ENCODE measurements at places on chromosomes 1 and 21.

GRCh38 chr1:48051466-48052126, 54.4 kb upstream of the TRABD2B start:
- DNase-seq, result peak; percentile 28

DNA sequence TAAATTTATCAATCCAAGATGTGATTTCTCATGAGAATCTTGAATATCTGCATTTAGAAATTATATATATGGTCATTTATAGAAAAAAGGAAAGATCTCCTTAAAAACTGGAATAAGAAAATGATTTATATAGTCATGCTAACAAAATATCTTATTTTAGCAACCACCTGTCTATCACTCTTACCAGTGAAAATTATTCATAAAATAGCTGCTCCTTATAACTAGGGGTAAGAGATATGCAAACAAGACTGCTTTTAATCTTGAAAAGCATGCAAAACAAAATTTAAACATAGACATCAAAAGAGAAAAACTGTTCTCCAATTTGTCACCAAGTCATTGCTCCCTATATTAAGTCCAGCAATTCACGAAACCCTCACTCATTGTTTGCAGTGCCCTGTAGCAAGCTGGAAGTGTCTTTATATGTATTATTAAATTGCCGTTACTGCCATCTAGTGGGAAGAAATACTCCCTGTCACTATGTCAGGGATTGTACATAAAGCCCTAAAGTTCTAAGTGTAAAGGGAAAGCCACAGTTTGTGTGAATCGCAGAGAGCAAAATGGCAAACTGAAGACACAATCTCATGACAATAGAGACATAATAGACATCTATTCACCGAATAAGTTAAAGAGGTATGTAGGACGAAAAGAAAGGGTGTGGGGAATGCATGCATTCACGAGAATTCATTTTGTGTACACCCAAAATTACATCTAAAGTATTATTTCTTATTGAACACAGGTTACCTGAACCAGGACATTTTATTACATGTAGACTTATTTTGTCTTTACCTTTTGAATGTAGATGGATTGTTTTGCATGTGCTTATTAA, 600.5 kb downstream of the USP25 start:
- DNase-seq, result peak; percentile 89

- DNase-seq, result no peak
Measured at GRCh38 chr1:24551290-24551959, 4.5 kb upstream of the NCMAP start.

DNA sequence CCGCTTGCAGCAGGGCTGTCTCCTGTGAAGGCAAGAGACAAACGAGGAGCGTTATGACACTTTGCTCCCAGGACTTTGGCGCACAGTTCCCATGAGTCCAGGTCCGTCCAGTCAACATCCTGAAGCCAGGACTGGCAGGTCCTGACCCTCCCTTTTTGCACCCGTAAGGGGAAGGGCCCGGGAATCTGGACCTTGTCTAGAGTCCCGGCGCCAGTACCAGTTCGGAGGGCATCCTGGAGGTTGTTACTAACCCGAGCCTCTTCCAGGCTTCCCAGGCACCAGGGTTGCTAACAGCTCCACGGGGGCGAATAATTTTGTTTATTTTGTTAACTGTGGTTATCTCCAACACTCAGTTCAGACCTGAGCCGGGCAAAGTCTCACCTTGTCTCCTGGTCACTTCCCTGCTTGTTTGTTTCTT, 682 bp upstream of the RWDD3 start:
- peak; percentile 33 for DNase-seq

DNA sequence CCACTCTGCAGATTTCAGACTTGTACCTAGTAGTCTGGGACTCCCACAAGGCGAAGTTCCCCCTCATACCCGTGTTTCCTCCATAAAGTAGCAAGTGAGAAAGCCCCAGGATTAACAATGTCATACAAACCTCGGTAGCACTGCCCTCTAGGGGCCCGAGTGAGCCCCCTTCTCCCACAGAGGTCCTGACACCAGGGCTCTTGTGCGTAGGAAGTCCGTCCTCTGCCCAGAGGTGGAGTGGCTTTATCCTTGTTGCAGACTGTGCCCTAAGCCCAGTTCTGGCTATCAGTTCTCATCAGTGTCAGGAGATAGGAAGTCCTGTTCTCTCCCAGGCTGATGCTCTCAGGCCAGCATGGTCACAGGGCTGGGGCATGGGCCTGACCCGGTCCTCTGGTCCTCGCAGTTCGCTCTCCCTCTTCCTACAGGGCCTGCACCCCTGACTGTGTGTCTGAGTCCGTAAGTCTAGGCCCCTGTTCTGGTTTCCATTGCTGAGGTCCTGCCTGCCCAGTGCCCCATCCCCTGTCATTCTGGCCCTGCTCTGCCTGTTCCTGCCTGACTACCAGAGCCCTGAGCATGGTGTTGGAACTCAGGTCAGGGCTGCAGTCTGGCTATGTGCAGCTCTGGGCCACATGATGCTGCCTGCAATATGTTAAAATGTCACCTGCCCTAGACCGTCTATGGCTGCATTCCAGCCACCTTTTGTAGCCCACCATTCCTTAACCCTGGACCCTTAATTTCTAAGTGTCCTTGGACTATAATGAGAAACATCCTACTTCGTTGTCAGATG, 285.6 kb downstream of the ASTN1 start:
- no peak for DNase-seq

Data from fibroblast of mammary gland (primary cell).